ENCODE measurements at places on chromosomes 12 and 14.

DNA sequence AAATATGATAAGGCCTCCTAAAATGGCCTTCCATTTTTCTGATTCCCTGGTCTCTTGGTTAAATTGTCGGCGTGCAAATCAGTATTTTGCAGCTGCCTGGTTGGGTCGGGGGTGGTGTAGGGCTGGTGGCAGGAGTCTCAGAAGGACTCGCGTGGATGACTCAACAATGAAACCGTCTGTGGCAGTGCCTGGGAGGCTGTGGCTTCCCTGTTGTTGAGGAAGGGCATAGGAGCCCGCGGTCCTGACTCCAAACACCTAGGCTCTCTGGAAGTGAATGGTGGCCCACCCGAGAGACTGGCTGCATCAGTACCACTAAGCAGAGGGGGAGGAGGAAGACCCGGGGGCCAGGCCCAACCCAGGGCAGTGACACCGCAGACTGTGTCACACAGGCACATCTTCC, 207.9 kb downstream of the TTC7B start:
- no peak for DNase-seq

DNA sequence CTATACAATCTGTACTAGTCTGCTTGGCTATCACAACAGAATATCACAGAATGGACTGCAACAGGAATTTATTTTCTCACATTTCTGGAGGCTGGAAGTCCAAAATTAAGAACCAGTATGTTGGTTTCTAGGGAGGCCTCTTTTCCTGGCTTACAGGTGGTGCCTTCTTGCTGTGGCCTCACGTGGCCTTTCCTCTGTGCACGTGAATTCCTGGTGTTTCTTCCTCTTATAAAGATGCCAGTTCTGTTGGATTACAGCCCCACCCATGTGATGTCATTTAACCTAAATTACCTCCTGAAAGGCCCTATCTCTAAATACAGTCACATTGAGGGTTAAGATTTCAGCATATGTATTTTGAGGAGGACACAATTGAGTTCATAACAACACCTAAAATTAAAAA, 32.1 kb upstream of the C2CD5 start:
- DNase-seq: no peak

- DNase-seq: no peak
Measured at GRCh38 chr12:109606320-109607028, 32.9 kb downstream of the MVK start.

GRCh38 chr14:30034152-30034551, 106.5 kb upstream of the PRKD1 start:
- DNase-seq: no peak

Measured in cortex of kidney (tissue), 1 donor.